ENCODE measurements at places on chromosomes 4 and X. TPM values are rescaled to one million over a fixed set of nuclear protein-coding genes. Genes with fewer than 3 reads are reported as not detected.

ENPP6 gene
- total RNA-seq, result not detected

JADE3 gene
- total RNA-seq, result 3.0 TPM

AWAT1 gene
- not detected for total RNA-seq

MOSPD2 gene
- 9.2 TPM for total RNA-seq

DNAAF6 gene
- total RNA-seq, result 0.10 TPM

JCHAIN gene
- 45.8 TPM for total RNA-seq

NHS gene
- 0.31 TPM for total RNA-seq

PAK3 gene
- 0.10 TPM for total RNA-seq

MAGEA6 gene
- total RNA-seq, result not detected

CFP gene
- 139 TPM for total RNA-seq

MAGED4 gene
- total RNA-seq, result 0.10 TPM

CLCN4 gene
- total RNA-seq, result 0.84 TPM

HPSE gene
- 9.4 TPM for total RNA-seq

CENPI gene
- total RNA-seq, result 2.1 TPM

TKTL2 gene
- 0.42 TPM for total RNA-seq

XAGE1B gene
- total RNA-seq, result not detected

RBPJ gene
- 156 TPM for total RNA-seq

C4orf51 gene
- not detected for total RNA-seq

ZNF674 gene
- 0.94 TPM for total RNA-seq

ARHGEF9 gene
- 9.7 TPM for total RNA-seq

CTSO gene
- total RNA-seq, result 7.9 TPM

FAM241A gene
- total RNA-seq, result 3.4 TPM

UGT2B15 gene
- not detected for total RNA-seq

CXorf65 gene
- total RNA-seq, result 22.4 TPM
